ENCODE measurements at places on chromosomes 2 and 18. TPM values are rescaled to one million over a fixed set of nuclear protein-coding genes. Genes with fewer than 3 reads are reported as not detected.

DNA sequence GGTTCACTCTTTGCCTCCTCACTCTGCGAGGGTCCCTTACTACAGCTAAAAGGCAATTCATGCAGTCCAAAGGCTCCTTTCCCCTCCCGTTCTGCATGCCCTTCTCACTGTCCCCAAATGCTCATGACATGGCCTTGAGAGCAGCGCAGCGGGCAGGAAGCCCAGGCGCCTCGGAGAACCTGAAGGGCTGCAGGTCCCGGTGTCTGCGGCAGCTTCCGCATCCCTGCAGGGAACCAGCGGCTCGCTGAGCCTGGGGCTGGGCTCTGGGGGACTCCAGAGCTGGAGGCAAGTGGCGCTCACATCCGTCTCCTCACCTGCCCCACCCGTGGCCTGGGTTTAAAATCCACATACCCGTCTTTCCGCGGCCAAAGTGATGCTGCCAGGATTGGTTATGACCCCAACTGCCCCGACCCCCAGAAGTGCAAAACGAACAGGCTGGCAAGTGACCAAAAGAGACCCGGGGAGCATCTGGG lies 462 bp upstream of the CIDEA start:
- no peak for DNase-seq

GRCh38 chr2:142142595-142142994 lies 11.8 kb upstream of the LRP1B start:
- DNase-seq: no peak

GRCh38 chr18:25416374-25416773 lies 64.4 kb upstream of the ZNF521 start:
- no peak for DNase-seq

GRCh38 chr18:63199743-63200241 lies 119.8 kb downstream of the BCL2 start:
- no peak for DNase-seq

DNA sequence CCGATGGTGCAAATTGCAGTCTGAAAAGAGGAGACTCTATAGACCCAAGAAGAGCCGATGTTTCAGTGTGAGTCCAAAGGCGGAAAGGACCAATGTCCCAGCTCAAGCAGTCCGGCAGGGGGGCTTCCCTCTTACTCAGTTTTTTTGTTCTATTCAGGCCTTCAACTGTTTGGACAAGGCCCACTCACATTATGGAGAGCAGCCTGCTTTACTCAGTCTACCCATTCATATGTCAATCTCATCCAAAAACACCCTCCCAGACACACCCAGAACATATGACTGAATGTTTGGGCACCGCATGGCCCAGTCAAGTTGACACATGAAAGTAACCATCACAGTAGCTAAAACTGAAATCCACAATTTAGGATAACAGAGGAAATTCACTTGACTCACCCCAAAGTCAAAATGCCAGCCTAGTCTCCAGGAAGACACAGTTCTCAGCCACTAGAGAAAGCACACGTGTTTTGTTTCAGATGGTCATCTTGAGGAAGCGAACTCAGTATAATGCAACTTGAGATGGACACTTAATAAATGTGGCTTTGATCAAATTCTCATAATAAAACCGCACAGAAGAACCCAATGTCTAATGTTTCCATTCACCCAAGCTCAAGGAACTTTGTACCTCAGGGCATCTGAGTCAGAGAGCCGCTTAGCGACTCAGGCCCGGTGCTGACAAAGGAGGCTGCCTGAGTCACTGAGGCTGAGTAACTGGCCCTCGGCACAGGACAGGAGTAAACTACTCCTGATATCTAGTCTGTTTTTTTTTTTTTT lies 2.4 kb downstream of the FHL2 start:
- no peak for DNase-seq

- no peak for DNase-seq
These were observed 230.5 kb downstream of the MYCN start for GRCh38 chr2:16170675-16171424.

DNA sequence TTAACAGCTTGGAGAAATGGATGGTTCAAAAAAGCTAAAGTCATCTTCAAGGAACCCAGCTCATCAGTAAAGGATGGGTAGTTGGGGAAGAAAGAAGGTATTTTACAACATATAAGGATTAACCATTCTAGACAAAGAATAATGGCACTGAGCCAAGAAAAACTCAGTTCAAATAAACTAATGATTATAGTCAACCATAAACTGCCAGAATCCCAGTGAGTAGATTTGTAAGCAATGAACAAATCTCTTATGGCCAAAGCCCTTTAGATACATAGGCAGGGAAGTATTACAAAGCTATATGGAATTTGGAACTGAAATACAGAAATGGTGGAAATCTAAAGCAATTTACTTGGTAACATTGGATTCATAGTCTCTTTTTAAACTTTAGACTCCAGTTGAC lies 92.4 kb upstream of the ZFP36L2 start:
- DNase-seq: no peak

DNA sequence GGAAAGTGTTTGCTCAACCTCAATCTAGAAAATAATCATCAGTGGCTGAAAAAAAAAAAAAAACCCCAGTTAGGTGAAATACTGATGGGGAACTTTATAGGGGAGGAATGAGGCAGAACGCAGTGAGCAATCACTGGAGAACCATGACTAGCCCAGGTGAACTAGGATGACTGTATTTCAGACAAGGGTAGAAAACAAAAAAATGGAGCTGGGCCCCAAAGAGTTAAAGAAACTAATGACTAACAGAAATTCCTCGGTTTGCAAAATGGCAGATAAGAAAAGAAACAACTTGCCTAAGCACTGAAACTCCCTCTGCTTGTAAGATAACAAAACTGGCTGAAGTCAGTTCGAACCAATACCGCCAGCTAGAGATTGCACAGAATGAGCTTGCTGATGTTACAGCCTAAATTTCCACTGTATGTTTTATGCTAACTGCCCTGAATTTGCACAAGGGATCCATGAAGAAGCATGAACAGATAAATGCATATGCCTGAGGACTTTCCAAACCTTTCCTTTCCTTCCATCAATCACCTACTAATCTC lies 245.9 kb downstream of the METTL4 start:
- DNase-seq: no peak

DNA sequence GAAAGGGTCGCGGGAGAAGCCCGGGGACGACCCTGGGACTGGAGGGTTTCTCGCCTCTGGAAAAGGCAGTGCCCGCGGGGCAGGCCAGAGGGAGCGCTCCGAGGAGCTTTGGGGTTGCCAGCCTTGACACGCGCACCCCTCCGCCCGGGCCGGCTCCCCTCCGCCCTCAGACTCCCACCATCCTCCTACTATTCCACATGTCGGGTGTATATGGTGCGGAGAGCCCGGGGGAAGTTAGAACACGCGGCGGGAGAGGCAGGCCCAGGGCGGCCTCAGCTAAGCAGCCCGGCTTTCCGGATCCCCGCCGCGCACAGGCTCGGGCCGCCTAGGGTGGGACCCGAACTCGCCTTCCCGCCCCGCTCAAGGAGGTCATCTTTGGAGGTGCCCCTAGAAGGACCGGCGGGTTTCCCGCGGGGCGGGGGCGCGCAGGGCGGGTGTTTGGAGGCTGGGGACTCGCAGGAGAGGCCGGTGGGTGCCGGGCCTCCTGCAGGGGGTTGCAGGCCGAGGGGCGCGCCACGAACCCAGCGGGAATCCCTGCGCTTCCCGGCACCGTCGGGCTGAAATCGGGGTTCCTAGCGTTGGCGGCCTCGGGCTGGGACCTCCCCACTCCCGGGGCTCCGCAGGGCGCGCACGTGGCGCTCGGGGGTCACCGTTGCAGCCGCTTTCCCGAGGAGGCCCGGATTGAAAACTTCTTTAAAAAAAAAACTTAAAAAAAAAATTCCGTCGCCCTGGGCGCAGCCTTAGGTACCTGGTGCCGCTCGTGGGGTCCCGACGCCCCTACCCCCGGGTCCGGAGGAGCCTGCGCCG lies 3.7 kb downstream of the NFATC1 start:
- DNase-seq: no peak

- no peak for DNase-seq
These were observed 91.3 kb upstream of the CCDC141 start for GRCh38 chr2:179141206-179141605.

DNA sequence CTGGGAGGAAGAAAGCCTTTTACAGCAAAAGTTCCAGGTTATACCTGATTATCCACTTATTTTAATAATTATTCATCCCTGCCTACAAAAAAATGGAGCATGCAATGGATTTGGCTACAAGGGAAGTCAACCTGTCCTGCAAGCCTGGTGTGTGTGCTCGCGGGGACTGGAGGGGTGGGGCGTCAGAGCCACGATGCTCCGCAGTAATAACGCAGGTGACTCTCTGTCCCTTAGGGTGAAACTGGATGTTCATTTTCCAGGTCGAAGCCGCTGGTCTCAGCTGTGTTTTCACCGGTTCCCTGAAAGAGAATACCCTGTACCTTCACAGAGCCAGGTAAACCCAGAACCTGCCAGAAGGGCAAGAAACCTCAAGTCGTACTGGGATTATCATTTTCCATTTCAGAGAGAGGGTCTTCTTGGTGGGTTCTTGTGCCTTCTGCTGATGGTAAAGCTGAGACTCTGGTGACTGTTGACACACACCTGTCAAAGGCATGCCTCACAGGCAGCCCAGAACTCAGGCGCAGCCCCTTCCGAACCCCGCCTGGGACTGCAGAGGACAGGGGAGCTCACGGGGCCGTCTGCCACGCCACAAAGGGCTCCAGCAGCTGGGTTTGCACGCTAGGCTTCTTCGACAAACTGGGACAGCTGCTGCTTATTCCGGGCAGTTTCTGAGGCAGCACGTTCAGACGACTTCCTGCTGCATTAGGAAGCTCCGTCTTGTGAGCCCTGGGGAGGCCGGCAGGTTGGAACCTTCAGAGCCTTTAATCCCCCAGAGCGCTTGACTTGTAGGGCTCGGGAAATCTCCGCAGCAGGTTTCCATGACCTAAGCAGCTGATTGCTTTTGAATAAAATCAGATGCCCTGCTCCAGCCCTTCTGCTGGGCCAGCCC lies 58.6 kb downstream of the KCNG2 start:
- DNase-seq: no peak

- no peak for DNase-seq
These were observed 914.8 kb downstream of the DCDC2C start for GRCh38 chr2:4618141-4618540.

DNA sequence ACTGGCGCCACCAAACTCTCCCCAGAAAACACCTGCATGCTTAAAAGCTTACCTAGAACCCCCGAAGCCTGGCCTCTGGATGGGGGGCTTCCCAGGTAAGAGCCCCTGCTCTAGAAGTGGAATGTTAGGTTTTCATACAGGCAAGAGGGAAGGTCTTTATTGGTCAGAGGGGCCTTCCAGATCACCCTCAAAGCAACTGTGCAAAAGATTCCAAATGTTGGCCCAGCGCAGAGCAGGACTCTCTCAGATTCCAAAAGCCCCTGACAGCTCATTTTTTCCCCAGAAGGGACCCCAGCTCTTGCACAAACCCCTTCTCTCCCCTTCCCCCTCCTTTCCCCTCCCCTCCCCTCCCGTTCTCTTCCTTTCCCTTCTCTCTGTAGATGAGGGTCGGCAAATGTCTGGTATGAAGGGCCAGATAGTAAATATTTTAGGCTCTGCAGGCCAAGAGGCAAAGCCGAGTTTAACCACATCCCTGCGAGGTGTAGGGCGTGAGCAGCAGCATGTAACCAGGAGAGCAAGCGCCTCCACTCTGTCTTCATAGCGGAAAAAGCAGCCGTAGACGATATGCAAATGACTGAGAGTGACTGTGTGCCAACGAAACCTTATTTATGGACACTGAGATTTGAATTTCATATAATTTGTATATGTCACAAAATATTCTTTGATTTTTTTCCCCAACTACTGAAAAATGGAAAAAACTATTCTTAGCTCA lies 116.9 kb downstream of the SMAD7 start:
- no peak for DNase-seq

GRCh38 chr2:47237375-47238334 lies 82.5 kb upstream of the STPG4 start:
- DNase-seq: no peak

DNA sequence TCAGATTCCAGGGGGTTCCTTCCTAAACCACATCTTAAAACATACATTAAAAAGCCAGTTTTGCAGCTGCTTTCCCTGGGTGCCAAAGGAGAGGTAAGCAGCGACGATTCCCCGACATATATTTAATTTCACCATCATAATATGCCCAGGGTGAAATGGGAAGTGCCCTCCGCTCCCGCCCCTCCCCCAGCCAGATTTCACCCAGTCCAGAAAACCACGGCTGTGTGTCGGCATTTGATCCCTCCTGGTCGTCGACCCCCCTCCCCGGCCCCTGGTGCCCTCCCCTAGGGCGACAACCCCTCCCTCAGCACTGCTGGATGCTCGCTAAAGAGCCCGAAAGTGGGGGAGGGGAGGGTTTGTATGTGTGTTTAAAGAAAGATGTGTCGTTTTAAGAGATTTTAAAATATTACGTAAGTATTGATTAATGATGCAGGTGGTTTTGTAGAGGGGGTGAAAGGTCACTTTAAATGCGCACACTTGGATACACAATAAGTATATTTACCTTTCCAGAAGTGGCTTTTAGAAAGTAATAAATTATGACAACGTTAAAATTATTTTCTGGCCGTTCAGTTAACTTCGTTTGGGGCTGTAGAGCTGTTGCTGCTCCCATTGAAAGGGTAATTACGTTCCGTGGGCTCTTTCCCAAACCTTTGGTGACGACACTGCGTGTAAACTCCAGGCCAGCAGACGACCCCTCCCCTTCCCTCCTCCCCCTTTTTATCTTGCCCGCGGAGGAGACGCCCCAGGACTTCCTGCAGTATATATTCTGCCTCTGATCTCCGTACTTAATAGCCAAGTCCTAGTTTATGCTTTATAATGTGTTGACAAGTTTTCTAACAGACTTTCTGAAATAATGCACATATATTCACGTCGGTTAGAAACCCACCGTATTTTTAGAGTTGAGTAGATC lies 3.4 kb upstream of the BCL11A start:
- DNase-seq: no peak

CNGA3 gene
- 0.10 TPM for total RNA-seq

SERPINB5 gene
- 130 TPM for total RNA-seq

GPR45 gene
- not detected for total RNA-seq

IL36G gene
- 4.4 TPM for total RNA-seq

SNED1 gene
- total RNA-seq: 9.7 TPM

ALKAL2 gene
- 1.4 TPM for total RNA-seq

TCF4 gene
- total RNA-seq: 356 TPM

GKN1 gene
- total RNA-seq: not detected

CD8A gene
- not detected for total RNA-seq

SLC5A7 gene
- total RNA-seq: 0.10 TPM

GLS gene
- 187 TPM for total RNA-seq

FBXO48 gene
- total RNA-seq: 0.79 TPM

SERPINB8 gene
- total RNA-seq: 12.4 TPM
